ENCODE measurements at places on chromosomes 4 and X.

GRCh38 chrX:46268412-46268811, 276.8 kb downstream of the ZNF674 start:
- DNase-seq = no peak

DNA sequence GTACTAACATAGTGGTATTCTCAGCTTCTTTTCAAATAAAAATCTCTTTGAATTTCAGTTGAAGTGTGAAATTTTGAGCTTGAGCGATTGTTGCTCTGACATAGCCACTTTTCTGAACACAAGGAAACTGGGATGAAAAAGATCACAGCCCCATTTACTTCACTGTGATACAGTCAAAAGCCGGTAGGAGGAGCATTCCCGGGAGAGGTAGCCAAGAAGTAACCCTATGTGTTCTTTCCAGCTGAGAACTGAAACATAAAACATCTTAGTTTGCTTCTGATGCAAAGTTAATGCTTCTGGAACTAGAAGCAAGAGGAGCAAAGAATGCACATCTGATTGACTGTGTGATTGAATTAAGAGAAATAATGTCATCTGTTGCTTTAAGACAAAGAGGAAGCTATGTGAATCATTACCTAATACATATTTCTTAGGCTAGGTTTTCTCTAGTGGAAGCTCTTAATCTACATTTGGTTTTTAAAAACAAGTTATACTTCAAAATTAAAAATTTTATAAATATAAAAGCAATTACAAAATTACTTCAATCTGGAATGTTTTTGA, 88.3 kb upstream of the UNC5C start:
- no peak for DNase-seq

DNA sequence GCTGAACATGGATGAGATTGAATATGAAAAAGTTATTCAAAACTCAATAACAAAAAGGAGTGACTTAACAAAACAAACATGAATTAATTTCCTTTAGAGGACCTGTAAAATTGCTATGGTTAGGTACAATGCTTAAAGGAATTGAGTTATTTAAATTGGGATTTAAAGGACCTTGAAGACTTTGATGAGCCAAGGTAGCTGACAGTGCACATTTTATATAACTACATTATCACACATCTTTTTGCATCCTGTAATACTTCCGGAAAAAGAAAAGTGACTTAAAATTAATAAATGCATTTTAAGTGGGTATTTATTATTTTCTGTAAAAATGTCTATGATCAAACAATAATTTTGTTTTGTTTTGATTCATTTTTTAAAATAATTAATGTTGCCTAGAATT, 964.8 kb upstream of the SLIT2 start:
- DNase-seq = no peak

DNA sequence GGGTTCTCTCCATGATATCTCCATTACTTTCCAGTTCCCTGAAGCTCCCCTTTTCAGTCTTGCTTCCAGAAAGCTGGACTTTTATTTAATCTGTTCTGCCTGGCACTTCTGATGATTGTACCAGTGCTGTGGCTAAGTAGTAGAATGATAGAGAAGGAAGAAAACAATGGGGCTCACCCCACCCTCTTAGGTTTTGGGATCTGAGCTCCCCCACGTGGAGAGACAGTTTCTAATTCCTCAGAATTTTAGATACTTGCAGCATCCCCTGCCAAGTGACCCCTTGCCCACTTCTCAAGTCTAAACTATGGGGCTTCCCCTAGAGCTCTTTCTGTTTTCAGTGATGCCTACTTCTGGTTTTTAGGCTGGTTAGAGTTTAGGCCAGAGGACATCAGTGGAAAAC, 73.9 kb downstream of the GC start:
- DNase-seq = no peak

- DNase-seq = no peak
Measured at GRCh38 chr4:16289897-16290554, 63.8 kb upstream of the TAPT1 start.

DNA sequence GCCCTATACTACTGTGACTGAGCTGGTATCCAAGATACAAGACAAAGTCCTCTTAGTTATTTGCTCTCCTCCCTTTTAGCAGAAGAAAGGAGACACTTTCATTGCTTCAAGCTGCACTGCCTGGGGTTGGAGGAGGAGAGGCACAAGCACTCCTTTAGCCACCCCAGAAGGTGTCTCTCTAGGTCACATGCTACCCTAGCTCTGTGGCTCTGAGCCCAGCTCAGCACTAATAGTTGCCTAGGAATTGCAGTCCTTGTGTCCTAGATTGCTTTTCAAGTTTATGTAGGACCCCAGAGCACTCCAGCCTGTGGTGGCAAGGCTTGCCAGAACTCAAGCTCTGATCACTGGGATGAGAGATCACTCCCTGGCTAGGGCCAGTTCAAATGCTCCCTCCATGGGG, 24.4 kb upstream of the LHFPL1 start:
- DNase-seq = no peak

DNA sequence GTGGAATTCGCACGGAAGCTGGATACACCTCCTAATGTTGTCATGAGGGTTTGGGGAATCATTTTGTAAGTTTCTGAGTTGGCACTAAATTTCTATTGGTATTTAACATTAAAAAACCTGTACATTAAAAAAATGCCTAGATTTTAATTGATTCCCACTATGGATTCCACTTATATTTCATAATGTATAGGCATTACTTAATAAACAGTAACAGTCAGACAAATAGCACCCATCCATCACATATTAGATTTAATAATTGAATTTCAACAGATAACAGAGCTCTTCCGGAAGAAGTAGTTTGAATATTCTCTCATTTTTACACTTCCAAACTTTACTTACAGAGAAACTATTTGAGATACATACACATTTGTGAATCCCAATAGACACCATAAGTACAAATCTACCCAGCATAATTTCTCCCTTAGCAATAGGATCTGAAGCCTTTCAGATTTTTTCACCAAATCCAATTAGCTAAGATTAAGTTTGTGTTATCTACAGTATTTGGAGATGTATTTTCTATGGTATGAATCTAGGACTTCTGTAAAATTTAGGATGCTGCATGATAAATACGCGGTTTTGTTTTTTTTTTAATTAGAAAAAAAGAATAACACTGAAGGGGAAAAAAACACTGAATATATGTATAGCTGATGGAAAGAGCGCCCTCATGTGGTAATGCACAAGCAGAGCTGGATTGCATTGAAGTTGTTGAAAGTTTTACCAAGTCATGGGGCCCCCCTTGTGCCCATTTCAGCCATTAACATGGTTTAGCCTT, 12.2 kb upstream of the ODAM start:
- no peak for DNase-seq

- DNase-seq = no peak
Measured at GRCh38 chrX:48617542-48618340, 20.4 kb downstream of the WDR13 start.

DNA sequence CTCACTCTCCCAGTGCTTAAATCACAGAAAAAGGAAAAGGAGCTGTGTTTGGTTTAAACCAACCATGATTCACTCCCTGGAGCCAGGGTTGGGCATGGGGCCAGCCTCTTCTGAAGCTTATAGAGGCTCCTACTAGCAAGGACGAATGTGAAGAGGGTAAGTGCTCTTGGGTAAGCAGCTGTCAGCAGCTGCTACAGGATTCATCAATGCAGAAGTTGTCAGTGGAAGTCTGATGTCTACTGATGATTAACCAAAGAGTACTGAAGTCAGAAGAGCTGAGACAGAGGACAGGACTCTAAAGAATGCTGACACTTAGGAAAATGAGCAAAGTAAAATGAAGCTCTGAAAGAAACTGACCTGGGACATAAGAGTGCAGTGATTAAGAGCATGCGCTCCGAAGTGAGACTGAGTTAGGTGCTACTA, 32.7 kb upstream of the JADE1 start:
- DNase-seq = no peak

GRCh38 chr4:170231377-170231776, 141.6 kb upstream of the AADAT start:
- DNase-seq = no peak

GRCh38 chr4:154822775-154823174, 41.7 kb downstream of the RBM46 start:
- DNase-seq = no peak

DNA sequence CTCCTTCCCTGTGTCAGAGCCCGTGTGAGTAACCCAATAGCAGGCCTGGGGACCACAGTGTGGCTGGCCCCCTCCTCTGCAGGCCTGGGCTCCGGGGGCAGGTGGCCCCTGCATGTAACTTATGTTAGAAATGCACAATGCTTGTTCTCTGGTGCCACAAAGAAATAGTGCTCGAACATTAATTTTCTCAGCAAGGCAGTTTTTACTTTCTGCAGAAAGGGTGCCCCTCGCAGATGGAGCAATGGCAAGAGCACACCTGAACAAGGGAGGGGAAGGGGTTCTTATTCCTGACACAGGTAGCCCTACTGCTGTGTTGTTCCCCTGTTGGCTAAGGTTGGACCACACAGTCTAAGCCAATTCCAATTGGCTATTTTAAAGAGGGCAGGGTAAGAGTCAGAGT, 17.1 kb downstream of the TACC3 start:
- DNase-seq = no peak

GRCh38 chr4:5133201-5133600, 81.9 kb downstream of the STK32B start:
- no peak for DNase-seq

DNA sequence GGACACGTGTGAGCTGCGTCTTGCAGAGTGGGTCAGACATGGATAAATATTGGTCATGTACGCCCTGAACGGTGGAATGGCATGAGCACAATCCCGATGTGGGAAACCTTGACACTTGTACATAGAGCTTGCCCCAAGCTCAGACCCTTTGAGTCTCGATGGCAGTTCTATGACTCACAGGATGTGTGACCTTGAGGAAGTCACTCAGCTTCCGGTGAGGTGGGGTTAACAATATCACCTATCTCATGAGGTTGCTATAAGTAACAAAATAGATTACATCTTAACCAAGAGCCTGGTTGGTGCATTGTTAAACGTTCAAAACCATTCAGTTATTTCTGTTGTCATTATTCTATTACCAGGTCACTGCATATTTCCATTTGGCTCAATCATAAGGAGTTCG, 109.1 kb upstream of the TBL1X start:
- DNase-seq = no peak

DNA sequence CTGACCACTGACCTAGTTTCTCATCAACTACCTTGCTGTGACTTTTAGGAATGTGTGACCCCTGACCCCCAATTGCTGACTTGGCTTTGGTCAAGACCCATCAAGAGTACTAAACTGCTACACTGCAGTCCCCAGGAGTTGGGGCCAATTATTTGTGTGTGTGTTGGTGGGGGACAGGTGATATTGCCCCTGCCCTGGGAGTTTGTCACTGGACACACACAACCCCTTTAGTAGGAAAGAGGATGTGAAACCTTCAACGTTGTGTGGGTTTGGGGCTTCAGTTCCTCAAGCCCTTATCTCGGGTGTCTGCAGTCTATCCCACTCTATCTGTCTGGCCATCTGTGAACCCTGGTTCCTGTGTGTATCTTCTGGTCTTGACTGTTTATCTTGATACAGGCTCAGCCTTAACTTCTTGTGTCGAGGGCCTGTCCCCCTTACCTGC, 6.5 kb downstream of the SASH3 start:
- no peak for DNase-seq

- no peak for DNase-seq
Measured at GRCh38 chr4:137069473-137069872, 462.8 kb downstream of the PCDH18 start.

DNA sequence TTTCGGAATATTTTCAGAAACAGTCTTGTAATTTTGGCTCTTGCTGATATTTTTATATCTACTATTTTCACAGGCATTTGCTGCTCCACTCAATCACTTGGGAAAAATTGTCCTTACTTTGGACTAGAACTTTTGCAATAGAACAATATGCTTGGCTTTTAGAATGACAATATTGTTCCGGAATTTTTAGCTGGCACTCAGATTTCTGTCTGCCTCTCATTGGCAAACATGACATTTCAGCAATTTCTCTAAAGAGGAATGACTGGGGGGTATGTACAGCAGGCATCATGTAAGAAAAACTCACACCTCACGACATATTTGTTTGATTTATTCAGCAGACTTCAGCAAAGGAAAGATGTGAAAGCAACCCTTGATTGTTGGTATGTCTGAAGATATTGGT, 243.6 kb upstream of the GPRIN3 start:
- no peak for DNase-seq

DNA sequence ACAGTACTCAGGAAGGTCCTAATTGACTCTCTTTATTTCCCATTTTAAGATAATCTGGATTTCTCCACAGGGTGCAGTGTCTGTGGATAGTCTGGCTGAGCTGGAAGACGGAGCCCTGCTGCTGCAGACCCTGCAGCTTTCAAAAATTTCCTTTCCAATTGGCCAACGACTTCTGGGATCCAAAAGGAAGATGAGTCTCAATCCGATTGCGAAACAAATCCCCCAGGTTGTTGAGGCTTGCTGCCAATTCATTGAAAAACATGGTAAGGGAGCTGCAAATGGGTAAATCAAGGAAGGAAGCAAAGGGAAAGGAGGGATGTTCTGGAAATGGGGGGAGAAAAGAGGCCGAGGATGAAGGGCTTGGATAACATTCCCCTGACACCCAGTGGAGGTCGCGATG, 26.0 kb downstream of the ARHGAP36 start:
- DNase-seq = no peak

- DNase-seq = no peak
Measured at GRCh38 chr4:103443324-103443723, 245.2 kb upstream of the CENPE start.

- DNase-seq = no peak
Measured at GRCh38 chr4:149857446-149857845, 41.8 kb upstream of the IQCM start.

DNA sequence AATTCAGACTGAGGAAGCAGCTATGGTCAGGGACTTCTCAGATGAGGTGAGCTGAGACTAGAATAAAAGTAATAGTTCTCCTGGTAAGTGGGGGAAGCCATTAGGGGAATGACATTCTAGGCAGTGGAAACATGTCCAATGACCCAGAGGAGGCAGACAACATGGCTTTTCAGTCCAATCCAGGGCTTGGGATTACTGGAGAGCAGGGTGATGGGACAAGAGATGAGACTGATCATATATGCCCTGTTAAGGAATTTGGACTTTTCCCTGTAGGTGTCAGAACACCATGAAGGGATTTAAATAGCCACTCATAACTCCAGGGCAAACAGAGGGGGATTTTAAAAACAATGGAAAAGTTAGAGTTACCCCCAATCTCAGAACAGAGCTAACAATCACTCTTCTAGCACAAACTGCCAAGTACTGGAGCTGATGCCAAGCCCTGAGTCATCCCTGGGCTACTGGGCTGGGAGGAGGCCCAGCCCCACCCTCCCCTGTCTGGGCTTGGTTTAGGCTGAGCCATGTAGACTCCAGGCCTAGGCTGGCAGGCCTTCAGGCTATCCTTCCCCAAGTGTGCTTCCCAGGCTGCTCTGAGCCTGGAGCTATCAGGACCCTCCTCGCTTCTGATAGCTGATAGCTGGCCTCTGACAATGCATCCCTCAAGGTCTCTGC, 22.7 kb upstream of the MSN start:
- DNase-seq = no peak

All from effector memory CD4-positive, alpha-beta T cell (primary cell).